Airway epithelial cell (primary cell): ENCODE measurements at places on chromosomes 11 and 22. TPM values are rescaled to one million over a fixed set of nuclear protein-coding genes. Genes with fewer than 3 reads are reported as not detected.

Gene SLC22A6
- not detected in 2 replicates for total RNA-seq

Gene OR8H1
- not detected in 2 replicates for total RNA-seq

Gene PATE2
- total RNA-seq, result not detected in 2 replicates

Gene RAB36
- total RNA-seq, result 2.7 and 4.7 TPM in 2 replicates
